ENCODE measurements at places on chromosomes 13 and 19.
A peak's percentile ranks its signal among the peaks of the same experiment; 100 is the strongest.

DNA sequence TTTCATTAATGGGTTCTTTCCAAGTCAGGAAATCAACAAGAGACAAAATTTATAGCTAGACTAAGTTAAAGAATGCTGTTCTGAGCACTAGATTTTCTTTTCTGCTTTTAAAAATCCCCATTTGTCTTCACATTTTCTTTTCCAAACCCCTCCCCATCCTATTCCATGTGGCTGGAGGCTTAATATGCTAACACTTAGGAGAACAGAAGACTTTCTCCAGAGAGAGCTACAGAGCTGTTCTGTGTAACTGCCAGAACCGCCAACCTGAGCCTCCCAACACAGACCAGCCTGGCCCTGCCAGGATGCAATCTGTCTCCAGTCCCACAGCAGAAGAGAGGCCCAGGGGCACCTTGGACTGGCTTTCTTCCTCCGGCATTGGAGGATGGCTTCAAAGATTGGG lies 264.1 kb downstream of the NDFIP2 start:
- no peak for DNase-seq

DNA sequence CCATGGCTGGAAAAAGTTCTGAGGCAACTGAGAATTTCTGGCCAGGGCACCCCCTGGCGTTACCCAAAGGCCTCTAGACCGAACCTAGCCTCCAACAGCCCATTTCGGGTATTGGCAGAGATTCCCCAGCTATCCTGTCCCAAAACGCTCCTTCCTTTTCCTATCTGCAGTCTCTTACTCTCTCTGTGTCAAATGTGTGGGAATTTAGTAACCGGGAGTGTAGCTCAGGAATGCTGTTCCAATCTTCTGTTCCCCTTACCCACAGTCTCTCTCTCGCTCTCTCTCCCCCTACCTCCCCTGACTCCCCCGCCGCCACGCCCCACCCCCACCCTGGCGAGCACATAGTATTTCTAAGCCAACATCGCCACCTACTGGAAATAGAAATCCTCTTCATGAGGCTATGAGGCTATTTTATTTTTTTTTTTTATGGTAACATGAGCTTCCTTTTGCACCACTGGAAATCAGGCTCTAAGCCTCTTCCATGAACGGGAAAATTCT lies 27.0 kb downstream of the OXGR1 start:
- no peak for DNase-seq

GRCh38 chr19:18593367-18594095 lies 4.9 kb downstream of the REX1BD start:
- DNase-seq: no peak

DNA sequence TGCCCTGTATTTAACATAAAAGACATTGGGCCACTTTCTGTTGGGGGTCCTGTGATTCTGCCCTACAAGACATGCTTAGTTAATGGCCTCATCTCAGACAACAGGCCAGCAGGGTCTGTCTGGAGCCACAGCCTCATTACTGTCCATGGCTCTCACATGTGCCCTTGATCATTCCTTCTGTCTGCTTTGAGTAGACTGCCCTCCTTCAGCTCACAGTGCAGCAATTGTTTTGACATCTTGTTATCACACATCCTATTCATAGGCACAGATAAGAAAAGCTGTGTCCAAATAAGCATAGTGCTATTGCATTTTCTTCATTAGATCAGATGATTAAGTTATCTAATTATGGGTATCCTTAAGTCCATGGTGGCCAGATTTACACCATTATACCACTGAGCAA lies 127.9 kb downstream of the KCTD12 start:
- DNase-seq: no peak

DNA sequence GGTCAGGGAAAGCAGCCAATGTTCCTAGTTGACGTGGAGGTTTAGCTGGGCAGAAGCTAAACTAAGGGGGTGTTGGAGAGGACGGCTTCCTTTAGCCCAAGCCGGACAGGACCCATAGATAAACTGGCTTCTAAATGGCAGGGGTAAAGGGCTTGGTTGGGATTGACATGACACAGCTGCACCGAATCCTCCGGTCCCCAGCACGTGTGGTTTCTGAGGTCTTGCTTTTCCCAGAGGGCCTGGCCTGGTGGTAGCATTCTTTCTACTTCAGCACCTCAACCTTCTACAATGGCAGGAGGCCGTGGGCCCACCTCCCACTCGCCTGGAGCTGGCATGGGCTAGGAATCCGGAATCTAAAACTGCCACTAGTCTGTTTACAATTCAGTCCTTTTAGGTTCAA lies 163.0 kb downstream of the FGF9 start:
- DNase-seq: no peak

DNA sequence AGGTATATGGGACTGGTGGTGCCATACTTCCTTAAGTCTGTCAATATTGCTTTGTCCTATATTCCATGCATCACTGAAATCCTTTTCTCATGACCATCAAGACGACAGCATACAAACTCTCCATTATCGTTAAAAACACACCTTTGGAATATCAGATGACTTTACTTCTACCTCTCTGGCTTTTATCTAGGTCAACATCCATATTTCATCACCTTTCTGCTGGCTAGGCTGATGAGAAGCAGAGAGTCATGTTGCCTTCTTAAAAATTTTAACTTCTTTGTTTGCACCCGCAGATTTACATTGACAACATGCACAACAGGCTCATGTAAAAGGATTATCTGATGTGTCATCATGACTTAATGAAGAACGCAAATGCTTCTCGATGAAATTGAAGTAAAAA lies 771.4 kb downstream of the OLFM4 start:
- no peak for DNase-seq

GRCh38 chr19:52603558-52604207 lies 33.6 kb downstream of the ZNF701 start:
- no peak for DNase-seq

GRCh38 chr13:48252176-48252575 lies 19.2 kb downstream of the ITM2B start:
- DNase-seq: no peak

GRCh38 chr13:111852725-111853518 lies 214.0 kb upstream of the SOX1 start:
- no peak for DNase-seq

DNA sequence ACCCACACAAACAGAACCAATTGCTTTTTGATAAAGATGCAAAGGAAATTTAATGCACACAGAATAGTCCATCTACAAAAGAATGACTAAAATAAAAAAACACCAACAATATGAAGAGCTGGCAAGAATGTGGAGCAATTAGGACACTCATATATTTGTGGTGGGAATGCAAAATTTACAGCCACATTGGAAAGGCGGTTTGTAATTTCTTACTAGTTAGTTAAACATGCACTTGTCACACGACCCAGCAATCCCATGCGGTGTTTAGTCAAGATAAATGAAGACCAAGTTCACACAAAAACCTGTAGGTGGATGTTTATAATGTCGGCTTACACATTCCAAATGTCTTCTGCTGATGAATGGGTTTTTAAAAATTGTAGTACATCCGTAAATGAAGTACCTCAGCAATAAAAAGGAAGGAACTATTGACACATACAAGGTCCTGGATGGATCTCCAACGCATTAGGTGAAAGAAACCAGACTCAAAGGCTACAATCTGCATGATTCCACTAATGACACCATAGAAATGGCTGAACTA lies 5.2 kb downstream of the GRTP1 start:
- DNase-seq: no peak

DNA sequence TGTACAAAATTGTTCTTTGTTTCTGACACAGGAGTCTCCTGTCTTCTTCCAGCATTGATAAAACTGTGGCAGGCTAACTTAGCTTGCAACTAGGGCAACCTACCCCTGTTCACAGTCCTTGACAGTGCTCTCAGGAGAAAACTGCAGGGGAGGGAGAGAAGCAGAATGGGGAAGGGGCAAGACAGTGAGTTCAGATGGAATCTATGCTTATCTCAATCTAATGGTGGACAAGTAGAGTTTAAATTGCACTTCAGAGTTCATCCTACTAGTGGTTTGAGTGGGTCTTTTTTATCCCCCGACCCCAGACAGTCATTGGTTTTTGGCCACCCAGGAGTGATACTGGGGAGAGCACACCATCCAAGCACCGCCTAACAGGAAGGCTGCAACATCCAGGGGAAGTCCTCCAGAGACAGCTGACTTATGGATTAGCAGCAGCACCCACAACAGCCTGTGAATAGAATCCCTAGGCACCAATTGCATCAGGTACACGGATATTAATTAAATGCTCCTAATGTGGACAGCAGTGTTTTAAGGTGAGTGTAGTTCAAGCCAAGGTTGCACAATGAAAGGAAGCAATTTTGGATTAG lies 236.6 kb downstream of the NHLRC3 start:
- DNase-seq: no peak

GRCh38 chr19:38799104-38799503 lies 10.1 kb downstream of the LGALS7B start:
- DNase-seq: no peak

DNA sequence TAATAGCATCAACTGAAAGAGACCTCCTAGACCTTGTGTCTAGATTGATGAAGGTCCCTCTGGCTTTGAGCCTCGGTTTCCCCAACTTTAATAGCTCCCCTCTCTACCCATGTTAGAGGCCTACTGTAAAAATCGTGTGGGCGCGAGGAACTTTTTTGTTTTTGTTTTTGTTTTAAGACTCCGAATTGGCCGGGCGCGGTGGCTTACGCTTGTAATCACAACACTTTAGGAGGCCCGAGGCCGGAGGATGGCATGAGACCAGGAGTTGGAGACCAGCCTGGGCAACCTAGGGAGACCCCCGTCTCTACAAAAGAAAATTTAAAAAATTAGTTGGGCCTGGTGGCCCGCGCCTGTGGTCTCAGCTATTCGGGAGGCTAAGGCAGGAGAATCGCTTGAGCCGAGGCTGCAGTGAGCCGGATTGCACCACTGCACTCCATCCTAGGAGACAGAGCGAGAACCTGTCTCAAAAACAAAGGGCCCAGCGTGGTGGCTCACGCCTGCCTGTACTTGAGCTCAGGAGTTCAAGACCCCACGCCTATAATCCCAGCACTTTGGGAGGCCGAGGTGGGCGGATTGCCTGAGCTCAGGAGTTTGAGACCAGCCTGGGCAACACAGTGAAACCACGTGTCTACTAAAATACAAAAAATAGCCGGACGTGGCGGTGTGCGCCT lies 858 bp upstream of the PPP6R1 start:
- DNase-seq: peak; percentile 10

DNA sequence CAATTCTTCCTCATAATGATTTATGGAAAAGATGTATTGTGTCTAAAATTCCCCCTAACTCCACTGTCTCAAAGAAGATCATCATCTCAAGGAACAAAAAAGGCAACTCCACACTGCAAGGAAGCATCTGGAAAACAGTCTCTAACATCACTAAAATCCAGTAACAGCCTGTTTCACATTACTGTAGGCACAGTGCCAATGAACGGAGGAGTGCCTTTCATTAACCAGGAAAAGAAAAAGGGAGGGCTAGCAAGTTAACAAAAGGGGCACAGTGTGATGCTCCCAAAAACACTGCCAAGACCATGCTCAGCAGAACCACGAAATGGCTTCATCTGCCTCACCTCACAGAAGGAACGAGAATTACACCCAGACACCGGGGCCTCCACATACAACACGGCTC lies 8.5 kb downstream of the TMTC4 start:
- DNase-seq: no peak

DNA sequence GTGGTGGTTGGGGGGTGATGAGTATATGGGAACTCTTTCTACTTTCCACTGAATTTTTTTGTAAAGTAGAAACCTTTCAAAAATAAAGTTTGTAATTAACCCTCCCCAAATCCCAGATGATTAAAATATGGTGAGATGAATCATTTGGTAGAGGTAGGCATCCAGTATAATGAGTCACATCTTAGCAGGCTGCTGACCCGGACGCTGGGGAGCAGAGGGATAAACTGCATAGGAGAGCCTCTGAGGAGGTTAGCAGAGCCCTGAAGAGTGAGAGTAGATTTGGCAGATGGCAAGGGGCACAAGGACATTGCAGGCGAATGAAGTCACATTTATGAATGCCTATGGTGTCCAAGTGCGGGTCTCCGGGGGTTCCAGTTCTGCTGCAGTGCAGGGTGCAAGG lies 293.8 kb downstream of the FGF9 start:
- DNase-seq: no peak

- peak; percentile 28 for DNase-seq
These were observed 27.9 kb upstream of the EEF1AKMT1 start for GRCh38 chr13:20801707-20802106.

DNA sequence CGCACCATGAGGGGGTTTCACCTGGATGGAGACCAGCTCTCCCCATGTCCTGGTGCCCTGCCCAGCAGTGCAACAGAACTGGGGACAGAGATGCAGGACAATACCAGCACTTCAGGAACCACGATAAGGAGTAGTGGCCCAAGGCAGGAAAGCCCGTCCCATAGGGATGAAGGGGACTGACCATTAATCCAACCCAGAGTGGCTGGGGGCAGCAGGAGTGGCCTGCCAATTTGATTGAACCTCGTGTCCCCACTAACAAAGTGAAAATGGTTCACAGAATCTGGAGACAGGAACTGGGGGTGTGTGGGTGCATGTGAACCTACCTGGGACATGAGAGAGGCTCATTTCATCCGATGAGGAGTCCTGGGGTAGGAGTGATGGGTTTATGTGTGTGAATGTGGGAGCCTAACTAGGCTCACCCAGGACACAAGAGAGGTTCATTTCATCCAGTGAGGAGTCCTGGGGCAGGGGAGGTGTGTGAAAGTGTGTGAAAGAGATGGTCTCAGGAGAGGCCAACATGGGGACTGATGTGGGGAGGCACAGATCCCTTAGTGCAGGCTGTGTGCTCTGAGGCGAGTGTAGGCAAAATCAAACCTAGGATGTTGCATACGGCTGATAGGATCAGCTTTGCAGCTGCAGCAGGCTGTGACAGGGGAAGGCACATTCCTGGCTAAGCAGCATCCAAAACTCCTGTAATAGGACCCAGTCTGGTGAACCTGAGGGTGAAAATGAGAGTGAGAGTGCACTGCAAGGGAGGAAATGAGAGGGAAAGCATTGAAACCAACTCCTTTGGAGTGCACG lies 98.2 kb downstream of the ZNF429 start:
- no peak for DNase-seq

DNA sequence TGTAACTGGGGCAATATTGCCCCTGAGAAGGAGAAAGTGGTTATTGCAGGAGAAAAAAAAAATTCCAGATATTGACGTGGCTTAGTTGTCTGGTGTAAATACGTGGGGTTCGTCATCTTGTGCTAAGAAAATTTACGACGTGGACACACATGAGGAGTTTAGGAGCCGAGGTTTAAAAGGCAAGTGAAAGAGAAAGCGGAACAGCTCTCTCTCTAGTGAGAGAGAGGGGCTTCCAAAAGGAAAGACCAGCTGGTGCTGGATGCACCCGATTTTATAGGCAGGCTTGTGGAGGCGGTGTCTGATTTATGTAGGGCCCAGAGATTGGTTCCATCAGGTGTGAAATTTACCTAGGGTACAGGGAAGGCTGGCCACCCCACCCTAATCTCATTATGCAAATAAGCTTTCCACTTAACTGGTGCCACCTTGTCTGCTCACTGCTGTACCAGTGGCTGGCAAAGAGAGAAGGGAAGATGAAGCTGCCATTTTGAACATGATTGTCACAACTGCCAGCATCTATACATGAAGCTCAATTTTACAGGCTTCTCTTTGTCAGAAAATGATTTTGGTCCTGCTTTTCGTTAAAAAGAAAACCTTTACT lies 845.1 kb downstream of the DACH1 start:
- DNase-seq: no peak

- peak; percentile 68 for DNase-seq
These were observed 7.9 kb upstream of the PVR start for GRCh38 chr19:44635581-44636438.

GRCh38 chr19:58560007-58560887 lies 1.8 kb upstream of the UBE2M start:
- DNase-seq: no peak

GRCh38 chr13:19605161-19605955 lies 28.1 kb upstream of the MPHOSPH8 start:
- no peak for DNase-seq

Data from Kasumi-1 (cell line).